ENCODE measurements at places on chromosomes 12 and 14.

GRCh38 chr12:98514982-98515286, 456 bp upstream of the TMPO start:
- no peak for DNase-seq

DNA sequence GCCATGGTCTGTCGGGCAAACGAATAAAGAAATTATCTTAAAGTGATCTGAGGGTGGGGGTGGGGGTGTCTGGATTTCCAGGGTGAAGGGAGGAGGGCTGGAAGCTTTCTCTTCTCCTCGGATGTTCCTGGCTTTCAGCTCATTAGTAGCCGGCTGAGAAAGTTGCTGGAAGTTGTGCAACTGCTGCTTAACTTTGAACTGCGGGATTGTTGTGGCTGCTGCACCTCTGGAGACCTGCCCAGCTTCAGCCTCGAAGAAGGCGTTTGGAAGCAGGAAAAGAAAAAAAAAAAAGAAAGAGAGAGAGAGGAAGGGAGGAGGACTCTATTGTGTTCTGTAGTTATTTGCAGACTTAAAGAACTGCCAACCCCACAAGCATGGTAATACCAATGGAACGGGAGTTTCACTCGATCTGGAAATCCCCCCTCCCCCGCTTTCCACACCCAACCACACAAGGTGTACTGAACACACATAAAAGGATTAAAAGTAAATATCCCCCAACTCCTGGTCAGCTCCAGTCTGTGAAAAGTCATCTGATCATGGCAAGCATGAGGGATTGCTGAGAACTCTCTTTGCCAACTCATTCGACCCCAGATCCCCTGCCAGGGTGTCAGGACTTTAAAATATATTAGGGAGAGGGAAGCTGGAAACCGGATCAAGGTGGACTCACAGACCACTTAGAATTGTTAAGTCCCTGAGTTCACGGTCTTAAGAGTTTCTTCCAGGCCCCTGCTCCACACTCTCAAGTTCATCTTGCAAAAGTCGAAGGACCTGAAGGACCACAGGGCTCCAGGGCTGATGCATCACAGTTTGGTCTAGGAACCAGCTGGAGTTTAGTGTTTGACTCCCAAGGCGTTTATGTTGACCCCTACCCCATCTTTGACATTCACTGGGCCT, at the start of gene RASSF9:
Gene RASSF9 (minus strand): TSS at position 213 of the 894 bp plus-strand sequence. CDS start 208 bp downstream, at position 5.
- no peak for DNase-seq

GRCh38 chr12:46364300-46364696, 8.3 kb downstream of the SLC38A2 start:
- DNase-seq = no peak

DNA sequence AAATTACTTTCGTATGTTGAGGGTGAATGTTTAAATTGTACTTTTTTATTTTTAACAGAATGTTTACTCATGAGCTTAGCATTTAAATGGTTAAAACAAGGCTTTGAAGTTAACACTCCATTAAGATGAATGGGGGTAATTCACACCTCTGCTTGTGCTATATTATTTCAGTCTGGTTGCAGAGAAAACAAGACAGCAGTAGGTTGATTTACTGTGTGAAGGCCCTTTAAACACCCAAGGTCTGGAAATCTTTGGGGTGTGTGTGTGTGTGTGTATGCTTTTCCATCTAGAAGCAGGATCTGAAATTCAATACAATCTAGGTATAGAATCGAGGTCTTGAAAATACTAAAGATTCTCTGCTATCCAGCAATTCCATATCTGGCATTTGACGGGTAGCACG, 83.8 kb downstream of the SLC38A6 start:
- no peak for DNase-seq

DNA sequence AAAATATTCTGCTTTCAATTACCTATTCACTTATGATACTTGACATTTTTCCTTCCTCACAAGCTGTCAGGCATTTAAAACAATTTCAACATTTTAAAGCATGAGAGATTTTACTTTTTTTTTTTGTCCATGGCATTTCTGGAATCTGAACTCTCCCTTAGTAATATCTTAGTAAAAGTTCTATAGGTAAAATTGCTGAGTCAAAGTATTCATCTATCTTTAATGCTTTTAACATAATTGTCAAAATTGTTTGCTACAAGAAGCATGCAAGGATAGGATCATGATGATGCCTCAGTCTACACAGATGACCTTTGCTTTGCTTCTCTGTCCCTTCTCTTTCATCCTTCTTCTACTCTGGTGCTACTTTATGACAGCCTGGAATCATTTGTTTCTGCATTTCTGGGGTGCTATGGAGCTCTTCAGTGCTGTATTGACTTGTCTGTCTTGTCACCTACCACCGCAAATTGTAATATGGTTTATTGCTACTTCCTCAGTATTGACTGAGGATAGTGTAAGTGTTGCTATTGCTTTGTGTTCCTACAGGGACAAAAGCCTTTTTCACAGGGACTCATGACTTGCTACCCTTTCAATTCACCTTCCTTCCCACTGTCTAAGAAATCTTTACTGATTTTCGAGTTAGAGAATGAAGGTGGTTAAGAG, 589.8 kb upstream of the ATP2B1 start:
- no peak for DNase-seq

DNA sequence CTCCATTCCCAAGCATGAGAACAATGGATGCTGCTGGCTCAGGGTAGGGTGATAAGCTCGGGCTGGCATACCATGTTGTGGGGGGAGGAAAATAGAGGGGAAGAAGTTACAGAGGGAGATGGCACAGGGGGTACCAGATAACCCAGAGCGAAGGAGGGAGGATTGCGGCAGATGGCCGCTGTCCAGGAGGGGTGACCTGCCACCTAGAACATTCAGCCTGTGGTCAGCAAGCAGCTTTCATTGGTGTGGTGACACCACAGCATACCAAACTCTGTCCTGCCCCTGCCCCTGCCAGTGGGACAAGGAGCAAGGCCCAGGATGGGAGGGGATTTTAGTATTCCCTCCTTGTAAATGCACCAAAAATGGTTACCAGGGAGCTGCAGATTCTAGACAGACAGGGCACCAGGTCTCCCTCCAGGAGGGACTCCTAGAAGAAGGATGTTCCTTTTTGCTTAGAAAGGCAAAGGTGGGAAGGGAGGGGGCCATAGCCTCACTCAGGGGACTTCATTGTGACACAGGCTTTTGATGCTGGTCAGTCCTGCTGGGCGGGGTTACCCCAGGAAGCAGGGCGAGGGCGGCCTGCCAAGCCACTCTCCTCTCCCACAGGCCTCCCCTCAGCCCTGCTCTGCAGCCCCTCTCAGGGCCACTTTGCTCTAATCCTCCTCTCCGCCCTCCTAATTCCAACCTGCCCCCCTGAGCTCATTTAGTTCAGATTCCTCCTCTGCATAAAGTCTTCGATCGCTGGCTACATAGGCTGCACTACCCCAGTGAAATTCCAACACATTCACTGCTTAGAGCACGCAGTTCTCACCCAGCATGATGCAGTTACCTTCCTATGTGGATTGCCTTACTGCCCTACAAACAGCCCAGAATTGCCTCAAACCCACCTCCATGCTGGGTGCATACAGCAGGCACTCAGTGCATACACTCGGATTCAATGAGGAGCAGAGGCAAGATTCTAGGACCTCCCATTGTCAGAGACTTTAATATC, 36.0 kb upstream of the PLEKHG6 start:
- no peak for DNase-seq

DNA sequence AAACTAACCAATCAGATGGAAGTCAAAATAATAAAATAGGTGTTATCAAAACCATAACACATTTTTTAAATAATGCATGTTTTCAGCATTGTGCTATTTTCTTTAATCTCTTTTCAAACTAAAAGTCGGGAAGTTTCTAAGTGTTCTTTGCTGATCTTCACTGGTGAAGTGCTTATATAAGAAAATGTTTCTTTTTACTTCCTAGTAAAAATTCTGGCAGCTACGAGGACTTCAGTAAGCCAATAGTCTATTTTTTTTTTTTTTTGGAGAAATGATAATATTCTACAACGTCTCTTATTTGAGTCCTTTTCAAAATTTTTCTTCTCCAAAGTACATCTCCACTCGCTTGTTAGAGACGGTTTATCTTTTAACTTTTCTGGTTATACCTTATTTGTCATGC, 448.0 kb downstream of the SLC6A15 start:
- no peak for DNase-seq

DNA sequence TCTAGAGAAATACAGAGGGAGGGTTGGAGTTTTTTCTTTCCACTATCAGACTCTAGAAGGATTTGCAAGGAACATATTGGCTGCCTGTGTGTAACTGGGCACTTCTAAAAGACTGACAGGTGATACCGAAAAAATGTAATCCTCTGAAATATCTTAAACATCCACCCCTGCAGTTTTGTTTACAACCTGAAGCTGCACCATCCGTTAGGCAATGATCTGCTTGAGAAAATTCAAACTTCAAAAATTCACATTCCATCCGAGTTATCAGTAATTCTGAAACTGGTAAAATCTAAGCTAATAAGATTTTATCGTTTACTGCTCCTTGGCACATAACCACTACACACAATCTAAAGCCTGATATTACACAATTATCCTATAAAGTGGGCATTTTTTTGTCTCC, 528.6 kb downstream of the FUT8 start:
- DNase-seq = no peak
